ENCODE measurements at places on chromosomes 4 and X.

DNA sequence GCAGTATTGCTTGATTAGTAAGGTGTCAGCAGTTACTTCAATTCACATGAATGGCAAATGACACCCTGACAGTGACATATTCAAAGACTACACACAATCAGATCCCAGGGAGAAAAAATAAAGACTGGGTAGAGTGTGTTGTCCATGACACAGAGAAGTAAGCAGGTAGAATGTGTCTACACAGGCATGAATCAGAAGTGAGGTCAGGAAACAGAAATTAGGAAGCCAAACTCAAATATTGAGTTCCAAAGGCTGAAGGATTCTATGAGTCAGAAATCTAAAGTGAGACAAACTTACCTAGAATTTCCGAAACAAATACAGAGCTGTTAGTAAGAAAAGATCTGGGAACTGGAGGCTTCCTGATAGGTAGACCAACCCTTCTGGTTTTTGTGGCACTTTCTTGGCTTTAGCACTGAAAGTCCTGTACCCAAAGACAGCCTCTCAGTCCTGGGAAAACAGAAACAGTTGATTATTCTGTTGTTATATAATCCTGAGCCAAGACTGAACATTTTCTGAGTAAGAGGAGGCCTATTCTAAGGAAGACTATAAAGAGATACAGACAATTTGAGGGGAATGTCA is 24.3 kb upstream of the GLRA2 start:
- DNase-seq: no peak

GRCh38 chr4:7371210-7371941 is 63.4 kb downstream of the PSAPL1 start:
- no peak for DNase-seq

DNA sequence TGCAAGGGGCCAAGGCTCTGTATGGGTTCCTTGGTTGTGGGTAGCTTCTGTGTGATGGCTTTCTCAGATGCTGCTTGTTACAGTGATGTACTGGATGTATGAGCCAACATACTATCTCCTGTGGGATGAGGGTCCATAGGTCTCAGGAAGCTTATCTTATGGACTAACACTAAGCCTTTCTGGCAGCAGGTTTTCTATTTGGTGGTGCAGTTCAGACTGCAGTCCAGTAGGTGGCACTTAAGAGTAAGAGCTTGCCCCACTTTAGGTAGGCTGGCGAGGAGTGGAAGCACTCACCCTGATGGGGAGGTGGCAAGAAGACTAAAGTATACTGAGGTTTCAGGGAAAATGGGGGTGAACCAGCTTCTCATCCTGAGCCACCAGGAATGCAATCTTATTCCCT is 306.7 kb upstream of the MAOA start:
- DNase-seq: no peak

- no peak for DNase-seq
Observed at GRCh38 chr4:23888421-23889319, 1.2 kb downstream of the PPARGC1A start.

DNA sequence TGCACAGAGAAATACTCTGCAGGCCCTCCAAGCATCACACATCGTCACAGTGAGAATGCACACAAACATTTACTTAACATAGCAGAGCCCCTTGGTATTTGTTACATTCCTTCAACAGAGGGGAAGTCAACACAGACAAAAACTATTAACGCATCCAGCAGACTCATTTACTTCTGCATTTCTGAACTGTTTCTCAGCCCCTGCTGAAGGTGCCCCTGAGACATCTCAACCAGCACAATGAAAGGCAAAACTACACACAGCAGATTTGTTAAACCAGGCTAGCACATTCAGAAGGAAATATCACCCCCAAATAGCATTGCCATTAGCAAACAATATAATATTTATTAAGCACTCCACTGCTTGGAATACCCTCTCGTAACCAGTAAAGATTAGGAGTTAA is 367.0 kb downstream of the RAB28 start:
- no peak for DNase-seq

DNA sequence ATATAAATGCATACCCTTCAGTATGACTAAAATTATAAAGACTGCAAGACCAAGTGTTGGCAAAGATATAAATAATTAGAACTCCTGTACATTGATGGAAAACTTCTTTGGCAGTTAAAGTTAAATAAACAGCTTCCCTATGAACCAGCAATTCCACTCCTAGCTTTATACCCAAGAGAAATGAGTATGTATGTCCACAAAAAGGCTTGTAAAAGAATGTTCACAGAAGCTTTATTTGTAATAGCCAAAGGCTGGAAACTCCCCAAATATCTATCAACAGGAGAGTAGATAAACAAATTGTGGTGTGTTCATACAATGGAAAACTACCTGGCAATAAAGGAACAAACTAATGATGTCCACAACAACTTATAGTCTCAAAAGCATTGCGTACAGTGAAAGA is 184.8 kb downstream of the AMELX start:
- DNase-seq: no peak

DNA sequence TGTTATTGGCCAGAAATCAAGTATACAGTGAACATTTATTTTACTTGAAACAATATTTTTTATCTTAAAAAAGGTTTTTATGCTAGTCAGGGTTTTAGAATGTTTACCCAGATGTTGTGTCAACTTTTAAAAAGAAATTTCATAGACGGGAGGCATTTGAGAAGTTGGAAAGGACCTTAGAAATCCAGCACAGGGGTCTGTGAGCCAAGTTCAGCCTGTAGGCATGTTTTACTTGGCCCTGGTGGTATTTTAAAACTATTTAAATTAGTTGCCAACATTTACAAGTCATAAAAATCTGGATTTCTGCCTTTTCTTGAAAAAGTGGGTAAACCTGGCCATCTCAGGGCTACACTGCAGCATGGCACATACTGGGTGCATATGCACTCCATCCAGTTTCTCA is 25.5 kb upstream of the FHL1 start:
- no peak for DNase-seq
